ENCODE measurements at places on chromosomes 16 and 17. TPM values are rescaled to one million over a fixed set of nuclear protein-coding genes. Genes with fewer than 3 reads are reported as not detected.

DNA sequence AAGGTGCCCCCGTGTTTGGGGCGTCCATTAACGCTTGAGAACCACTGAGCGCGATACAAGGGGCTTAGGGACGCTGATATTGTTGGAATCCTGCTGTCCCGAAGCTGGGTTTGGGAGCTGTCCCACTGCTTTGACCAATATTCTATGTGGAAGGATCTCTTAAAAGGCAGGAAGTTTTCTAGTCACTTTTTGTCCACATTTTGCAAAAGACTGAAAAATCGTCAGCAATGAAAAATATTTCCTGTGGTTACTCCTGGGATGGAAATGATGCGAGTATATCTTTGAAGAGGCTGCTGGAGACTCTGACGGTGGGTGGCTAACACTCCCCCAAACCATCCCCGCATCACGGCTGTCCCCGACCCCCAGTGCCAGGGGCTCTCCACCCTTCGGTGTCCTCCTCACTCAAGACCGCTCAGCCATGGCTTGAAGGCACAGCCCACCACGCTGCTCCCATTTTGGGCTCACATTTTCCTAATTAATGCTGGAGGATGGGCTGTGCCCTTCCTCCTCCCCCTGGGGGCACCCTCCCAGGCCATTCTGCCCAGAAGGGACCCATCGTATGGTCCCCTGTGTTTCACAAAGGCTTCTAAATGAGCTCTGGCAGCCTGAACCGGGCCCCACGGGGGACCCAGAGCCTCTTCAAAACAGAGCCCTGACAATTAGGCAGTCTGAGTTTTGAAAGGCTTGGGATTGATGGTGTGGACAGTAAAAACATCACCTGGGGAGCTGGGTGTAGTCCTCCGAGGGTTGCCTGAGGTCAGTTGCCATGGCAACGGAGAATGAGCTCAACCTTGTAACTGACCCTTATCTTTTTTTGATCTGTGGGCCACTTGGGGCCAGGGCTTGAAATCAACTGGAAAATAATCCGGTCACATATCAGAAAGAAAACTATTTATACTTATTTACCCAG, 158.6 kb downstream of the C16orf78 start:
- DNase-seq = no peak
- H3K36me3 ChIP-seq = no peaks in the 10 kb centered on the region
- H3K27me3 ChIP-seq = no peaks in the 10 kb centered on the region
- H3K27ac ChIP-seq = no peak overlapping the region

DNA sequence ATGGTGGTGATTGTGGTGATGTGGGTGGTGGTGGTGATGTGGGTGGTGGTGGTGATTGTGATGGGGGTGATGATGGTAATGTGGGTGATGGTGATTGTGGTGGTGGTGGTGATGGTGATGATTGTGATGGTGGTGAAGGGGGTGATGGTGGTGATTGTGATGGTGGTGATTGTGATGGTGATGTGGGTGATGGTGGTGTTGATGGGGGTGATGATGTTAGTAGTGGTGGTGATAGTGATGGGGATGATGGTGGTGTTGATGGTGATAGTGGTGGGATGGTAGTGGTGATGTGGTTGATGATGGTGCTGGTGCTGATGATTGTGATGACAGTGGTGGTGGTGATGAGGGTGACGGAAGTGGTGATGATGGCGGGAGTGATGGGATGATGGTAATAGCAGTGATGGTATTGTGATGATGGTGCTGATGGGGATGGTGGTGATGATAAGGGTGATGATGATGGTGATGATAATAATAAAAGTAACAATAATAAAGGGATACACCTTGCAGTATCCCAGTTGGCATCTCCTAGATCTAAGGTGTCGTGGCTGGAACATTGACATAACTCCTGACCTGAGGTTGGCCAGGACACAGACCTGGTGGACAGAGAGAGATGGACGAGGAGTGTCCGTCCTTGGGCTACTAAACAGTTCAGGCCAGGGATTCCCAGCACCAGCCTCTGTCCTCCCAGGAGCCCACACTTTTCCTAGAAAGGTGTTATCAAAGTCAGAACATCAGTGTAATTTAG, 344.5 kb downstream of the SEC14L1 start:
- no peak for DNase-seq
- no peak overlapping the region for H3K4me3 ChIP-seq
- H3K4me1 ChIP-seq = no peaks in the 10 kb centered on the region
- H3K27ac ChIP-seq = no peak overlapping the region
- H3K27me3 ChIP-seq = no peaks in the 10 kb centered on the region

- no peak overlapping the region for H3K4me3 ChIP-seq
- peaks cover 32% of the 10 kb centered on the region for H3K36me3 ChIP-seq
- no peaks in the 10 kb centered on the region for H3K4me1 ChIP-seq
These were observed 14.9 kb upstream of the ARL6IP1 start for GRCh38 chr16:18816286-18816685.

DNA sequence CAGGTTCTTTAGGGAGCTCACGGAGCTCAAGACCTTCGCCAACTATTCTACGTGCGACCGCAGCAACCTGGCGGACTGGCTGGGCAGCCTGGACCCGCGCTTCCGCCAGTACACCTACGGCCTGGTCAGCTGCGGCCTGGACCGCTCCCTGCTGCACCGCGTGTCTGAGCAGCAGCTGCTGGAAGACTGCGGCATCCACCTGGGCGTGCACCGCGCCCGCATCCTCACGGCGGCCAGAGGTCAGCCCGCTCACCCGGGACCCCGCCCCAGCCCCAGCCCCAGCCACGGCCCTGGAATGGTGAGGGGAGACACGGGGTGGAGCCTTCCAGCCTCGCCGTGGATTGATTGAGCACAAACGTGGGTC, 13.5 kb downstream of the SARM1 start:
- H3K4me3 ChIP-seq = peak overlapping the region; percentile 38
- no peaks in the 10 kb centered on the region for H3K36me3 ChIP-seq
- DNase-seq = no peak
- peaks cover 14% of the 10 kb centered on the region for H3K4me1 ChIP-seq
- no peak overlapping the region for H3K27ac ChIP-seq

GRCh38 chr17:45139533-45139920, 4.0 kb downstream of the ACBD4 start:
- no peak overlapping the region for H3K4me3 ChIP-seq
- no peak for DNase-seq
- H3K36me3 ChIP-seq = no peaks in the 10 kb centered on the region
- no peak overlapping the region for H3K27ac ChIP-seq
- H3K4me1 ChIP-seq = peaks cover 5% of the 10 kb centered on the region

- no peak overlapping the region for H3K4me3 ChIP-seq
- peak; percentile 76 for DNase-seq
- H3K36me3 ChIP-seq = no peaks in the 10 kb centered on the region
- H3K4me1 ChIP-seq = no peaks in the 10 kb centered on the region
These were observed 32.6 kb upstream of the MEOX1 start for GRCh38 chr17:43694081-43694870.

DNA sequence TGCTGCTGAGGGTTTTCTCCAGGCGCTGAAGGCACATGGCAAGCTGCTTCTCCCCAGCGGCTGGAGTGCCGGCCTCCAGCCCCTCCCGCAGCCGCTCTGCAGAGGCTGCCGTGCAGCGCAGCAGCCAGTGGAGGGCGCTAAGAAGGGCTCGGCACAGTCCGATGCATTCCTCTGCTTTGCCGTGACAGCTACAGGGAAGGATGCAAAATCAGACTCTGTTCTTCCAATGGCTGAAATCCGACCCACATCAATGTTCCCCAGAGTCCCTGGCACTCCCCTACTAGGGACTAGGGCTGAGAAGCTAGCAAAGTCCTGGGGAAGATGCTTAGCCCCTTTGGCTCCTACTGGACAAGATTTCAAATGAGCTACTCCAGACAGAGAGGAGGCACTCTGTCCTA, 19.0 kb downstream of the MED24 start:
- peaks cover 5% of the 10 kb centered on the region for H3K4me1 ChIP-seq

The KRTAP4-6 gene
- total RNA-seq = not detected

The SCNN1B gene
- not detected for total RNA-seq

DNA sequence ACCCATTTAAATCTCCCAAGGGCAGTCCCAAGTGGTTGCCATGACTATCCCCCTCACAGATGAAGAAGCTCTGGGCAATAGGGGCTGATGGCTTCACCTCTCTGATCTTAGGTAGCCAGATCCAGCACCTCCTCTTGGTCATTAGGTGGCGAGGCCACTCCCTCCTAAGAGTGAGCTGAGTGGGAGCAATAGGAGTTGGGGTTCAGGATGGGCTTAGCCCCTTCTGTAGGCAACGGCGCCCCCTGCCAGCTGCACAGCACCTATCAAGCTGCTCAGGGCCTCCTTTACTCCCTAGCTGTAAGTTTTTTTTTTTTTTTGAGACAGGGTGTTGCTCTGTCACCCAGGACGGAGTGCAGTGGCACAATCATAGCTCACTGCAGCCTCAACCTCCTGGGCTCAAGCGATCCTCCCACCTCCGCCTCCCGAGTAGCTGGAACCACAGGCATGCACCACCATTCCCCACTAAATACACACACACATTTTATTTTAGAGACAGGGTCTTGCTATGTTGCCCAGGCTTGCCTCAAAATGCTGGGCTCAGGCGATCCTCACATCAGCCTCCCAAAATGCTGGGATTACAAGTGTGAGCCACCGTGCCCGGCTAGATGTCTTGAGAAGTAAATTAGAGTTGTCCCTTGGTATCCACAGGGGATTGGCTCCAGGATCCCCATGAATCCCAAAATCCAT, 3.5 kb upstream of the RRAD start:
- no peak overlapping the region for H3K4me3 ChIP-seq
- H3K27ac ChIP-seq = no peak overlapping the region
- peaks cover 10% of the 10 kb centered on the region for H3K4me1 ChIP-seq
- H3K27me3 ChIP-seq = peaks cover 14% of the 10 kb centered on the region

- no peak within 1 kb of the TSS for H3K27ac ChIP-seq
- no peaks in the 10 kb centered on the region for H3K36me3 ChIP-seq
- H3K27me3 ChIP-seq = peaks cover 7% of the 10 kb centered on the region
- H3K4me1 ChIP-seq = no peaks in the 10 kb centered on the region
- no peak for DNase-seq
These were observed at the start of gene ADGRG3 for GRCh38 chr16:57668263-57668571. Gene ADGRG3, plus strand, starts transcription at chr16:57668306. Its CDS starts 42 bp downstream, at chr16:57668348.

DNA sequence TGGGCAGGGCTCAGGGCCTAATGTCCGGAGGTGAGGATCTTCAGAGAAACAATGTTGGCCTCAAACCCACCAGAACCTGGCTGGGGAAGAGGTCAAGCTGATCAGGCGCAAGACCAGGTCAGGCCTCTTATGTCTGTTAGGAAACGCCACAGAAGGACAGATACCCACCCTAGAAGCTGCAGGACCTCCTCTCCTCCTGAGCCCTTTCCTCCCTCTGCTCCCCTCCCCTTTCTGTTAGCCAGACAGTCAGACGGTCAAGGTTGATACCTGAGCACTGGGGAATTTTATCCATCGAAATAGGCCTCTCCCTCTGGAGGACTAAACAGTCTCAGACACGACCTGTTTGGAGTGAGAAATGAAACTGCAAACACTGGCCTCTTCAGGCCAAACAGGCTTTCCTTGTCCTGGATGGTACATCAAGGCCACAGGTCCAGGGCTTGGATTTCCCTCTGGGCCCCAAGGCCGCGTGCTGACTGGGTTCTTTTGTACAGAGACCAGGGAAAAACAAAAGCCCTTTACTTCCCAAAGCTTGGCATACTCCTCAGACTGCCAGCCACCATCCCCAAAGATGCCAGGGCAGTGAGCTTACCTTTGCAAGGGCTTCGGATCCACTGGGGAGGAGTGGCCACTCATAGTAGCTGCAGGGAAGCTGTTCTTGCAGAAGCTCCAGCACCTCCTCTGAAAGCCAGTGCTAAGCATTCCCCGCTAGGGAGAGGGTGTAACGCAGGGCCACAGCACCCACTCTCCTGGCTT, 135.8 kb downstream of the CCDC182 start:
- no peak overlapping the region for H3K27ac ChIP-seq
- DNase-seq = no peak
- no peaks in the 10 kb centered on the region for H3K36me3 ChIP-seq
- H3K27me3 ChIP-seq = no peaks in the 10 kb centered on the region

The WNT9B gene
- not detected for total RNA-seq

The CMTM2 gene
- not detected for total RNA-seq

- no peak overlapping the region for H3K4me3 ChIP-seq
- no peaks in the 10 kb centered on the region for H3K36me3 ChIP-seq
- H3K27ac ChIP-seq = peak overlapping the region; percentile 69
- H3K4me1 ChIP-seq = peaks cover 40% of the 10 kb centered on the region
These were observed 110.4 kb upstream of the HAS3 start for GRCh38 chr16:68995011-68995504.

GRCh38 chr17:83058266-83058798, 21.1 kb upstream of the METRNL start:
- no peak overlapping the region for H3K27ac ChIP-seq
- no peak for DNase-seq
- no peaks in the 10 kb centered on the region for H3K36me3 ChIP-seq
- no peak overlapping the region for H3K4me3 ChIP-seq

DNA sequence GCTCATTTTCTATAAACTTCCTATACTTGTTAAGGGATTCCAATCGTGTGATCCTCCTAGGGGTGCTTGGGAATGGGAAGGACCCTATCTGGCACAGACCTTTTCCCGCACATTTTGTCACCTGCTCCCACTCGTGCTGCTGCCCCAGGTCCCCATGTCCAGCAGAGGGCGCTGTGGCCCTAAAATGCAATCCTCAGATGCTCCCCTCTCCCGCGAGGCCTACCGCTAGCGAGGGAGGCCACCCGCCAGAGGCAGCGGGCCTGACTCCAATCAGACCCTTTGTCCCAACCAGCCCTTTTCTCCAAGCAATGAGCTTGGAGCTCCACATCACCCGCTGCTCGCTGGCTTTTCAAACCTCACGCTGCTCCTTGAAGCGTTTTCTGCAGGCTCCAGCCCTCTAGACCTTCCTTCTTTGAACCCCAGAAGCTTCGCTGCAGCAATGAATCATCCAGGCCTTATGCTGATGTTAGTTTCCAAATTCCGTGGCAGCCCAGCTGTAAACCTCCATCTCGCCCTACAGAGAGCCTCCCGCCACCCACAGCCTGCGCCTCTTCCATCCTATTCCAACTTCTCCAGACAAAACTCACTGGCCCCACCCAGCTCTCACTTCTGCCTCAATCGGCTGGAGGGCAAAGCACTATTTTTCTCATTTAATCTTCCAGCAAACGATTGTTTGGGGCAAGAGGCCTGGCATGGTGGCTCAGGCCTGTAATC, 23.6 kb upstream of the FZD2 start:
- H3K27me3 ChIP-seq = peaks cover 6% of the 10 kb centered on the region
- H3K4me1 ChIP-seq = peaks cover 6% of the 10 kb centered on the region
- H3K27ac ChIP-seq = no peak overlapping the region

DNA sequence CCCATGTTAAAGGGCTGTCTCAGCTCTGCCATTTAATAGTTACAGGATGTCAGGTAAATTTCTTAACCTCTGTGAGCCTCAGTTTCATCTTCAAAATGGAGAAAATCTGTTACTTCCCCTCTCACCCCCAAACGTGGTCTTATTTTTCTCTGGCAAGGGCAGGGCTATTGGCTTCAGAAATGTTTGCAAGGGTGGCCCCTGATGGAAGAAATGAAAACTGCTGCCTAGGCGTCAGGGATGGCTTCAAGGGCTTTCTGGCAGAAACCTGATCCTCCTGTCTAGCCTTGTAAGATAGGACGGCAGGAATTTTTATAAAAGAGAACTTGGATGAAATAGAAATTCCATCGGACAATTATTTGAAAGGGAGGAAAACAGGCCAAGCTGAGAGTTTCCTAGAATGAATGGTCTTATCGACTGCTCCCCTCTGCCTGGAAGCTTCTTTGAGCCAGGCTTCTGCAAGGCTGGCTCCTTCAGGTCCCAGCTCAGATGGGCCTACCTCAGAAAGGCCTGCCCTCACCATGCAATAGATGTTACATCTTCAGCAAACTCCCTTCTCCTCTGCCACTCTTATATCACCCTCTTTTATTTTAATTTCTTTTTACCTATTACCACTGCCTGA, 43.0 kb upstream of the TANGO6 start:
- no peak overlapping the region for H3K4me3 ChIP-seq
- H3K4me1 ChIP-seq = no peaks in the 10 kb centered on the region
- peak; percentile 69 for DNase-seq
- H3K27me3 ChIP-seq = no peaks in the 10 kb centered on the region
- no peak overlapping the region for H3K27ac ChIP-seq
